ENCODE measurements at places on chromosomes 5 and 9.

- no peak for DNase-seq
These were observed 14.0 kb upstream of the DENND4C start for GRCh38 chr9:19216466-19216865.

DNA sequence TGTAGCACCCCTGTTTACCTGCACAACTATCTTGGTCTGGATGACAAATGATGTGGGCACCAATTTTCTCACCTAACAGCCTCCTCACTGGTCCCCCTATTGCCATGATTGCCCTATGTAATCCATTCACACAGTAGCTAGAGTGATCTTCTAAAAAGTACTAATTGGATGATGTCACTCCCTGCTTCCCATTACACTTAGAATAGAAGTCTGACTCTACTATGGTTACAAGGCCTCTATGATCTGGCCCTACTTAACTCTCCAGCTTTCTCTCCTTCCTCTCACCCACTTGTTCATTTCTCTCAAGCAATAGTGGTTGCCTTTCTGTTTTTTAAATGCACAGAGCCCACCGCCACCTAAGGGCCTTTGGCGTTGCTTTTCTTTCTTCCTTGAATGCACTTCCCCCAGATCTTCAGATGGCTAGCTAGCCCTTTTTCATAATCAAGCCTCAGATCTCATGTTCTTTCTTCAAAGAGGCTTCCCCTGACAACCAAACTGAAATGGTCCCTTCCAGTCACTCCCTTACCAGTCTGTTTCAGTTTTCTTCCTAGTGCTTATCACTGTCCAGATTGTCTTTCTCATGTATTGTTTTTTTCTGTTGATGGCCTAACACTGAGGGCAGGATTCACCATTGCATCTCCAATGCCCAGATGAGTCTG, 8.7 kb downstream of the IGIP start:
- no peak for DNase-seq

GRCh38 chr9:90825586-90825985, 24.0 kb downstream of the SYK start:
- DNase-seq = no peak

DNA sequence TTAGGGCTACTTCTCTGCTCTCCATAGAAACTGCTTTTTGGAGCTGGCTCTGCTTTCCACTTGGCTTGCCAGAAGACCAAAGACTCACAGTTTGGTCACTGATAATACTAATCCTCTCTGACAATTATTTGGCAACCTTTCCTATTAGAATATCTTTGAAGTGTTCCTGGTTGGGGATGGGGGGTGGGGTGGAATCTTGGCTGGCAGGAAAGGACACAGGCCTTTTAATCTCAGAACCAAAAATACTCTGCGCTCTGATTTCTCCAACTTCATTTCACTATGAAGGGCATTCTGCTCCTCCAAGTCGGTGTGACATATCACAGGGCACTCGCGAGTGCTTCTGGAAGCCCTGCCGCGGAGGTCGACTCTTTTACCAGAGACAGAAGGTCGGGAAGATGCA, 1329.0 kb upstream of the WWC1 start:
- no peak for DNase-seq

DNA sequence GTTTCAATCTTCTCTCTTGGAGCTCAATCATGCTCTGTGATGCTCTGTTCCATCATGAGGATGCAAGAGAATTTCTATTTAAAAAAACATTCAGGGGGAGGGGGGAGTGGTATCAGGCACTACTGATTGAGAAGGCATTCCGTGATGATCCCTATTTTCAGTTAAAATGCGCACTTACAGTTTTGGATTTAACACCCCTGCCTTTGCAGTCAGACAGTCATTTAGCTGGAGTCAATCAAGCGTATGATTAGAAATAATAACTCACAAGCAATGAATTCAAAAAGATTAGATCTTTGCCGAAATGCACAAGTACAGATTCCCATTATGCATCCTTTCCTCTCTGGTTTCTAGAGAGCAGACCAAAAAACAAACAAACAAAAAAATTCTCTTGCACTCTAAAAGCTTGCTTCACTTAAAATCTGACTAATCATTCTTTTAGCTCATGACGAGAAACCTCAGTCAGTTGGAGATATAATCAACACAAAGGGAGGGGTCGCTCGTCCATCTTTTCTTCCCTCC, 55.4 kb downstream of the EFNA5 start:
- no peak for DNase-seq

GRCh38 chr5:139633295-139634027, 14.7 kb upstream of the CXXC5 start:
- peak; percentile 52 for DNase-seq

GRCh38 chr9:34518896-34519295, 3.9 kb downstream of the ENHO start:
- DNase-seq = no peak

- DNase-seq = peak; percentile 60
These were observed 1.1 kb downstream of the POMT1 start for GRCh38 chr9:131503626-131504465.

DNA sequence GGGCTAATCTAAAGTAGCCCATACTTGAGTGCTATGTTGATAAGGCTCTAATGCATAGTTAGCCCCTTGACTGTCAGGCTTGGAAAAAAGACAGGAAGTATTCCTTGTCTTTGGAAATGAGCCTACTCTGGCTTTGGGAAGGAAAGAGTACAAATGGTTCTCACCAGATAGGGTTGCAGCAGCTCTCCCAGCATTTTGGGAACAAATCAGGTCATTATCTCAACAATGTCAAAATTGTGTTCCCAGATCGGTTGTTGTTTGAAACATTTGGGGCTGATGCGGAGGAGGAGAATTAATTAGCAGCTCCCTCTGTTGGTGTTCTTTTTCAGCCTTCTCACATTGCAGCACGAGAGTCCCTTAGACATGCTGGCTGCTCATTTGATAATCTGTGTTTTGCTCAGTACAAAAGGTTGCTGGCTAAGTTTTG, 294.7 kb upstream of the DMRT1 start:
- DNase-seq = no peak

DNA sequence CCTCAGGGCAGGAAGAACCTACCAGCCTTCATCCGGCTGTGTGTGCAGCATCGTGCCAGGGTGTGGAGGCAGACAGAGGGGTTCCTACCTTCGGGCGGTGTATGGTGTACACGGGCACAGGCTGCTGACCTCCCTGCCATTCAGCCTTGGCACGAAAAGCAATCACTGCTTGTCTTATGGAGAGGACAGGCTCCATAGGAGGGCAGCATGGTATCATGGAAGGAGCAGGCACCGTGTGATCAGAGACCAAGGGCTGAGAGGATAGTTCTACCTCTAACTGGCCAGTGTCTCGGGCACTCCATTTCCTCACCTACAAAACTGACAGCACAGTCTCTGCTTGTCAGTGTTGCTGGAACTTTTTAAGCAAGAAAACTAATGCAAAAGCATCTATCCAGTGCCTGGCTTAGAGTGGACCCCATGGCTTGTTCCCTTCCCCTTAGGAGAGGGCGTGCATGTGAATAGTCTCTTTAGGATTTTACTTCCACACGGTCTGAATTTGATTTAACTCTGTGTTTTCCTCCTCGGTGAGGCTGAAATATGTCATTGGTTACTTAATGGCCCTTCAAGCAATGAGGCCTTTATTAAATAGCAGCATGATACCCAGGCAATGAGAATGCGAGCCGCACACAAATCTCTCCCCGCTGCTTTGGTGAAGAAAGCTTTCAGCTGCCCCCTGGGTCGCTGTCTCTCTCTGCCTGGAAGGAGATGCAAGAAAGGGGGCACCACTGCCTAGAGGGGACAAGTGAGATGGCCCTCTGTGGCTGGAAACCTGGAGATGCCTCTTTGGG, 22.2 kb downstream of the TTLL11 start:
- no peak for DNase-seq

DNA sequence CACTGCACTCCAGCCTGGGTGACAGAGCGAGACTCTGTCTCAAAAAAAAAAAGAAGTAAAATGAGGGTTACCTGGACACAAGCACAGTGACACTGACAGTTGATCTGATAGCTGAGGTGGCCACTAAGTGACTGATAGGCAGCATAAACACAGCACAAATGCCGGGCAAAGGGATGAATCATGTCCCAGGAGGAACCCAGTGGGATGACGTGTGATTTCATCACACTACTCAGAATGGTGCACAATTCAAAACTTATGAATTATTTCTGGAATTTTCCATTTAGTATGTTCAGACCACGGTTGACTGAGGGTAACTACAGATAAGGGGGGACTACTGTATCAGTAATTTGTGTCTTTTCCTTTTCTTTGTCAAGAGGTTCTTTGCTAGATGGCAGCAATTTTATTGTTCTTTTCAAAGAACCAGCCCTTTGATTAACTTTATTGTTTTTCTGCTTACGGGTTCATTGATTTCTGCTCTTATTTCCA, 34.3 kb upstream of the RNF130 start:
- no peak for DNase-seq

DNA sequence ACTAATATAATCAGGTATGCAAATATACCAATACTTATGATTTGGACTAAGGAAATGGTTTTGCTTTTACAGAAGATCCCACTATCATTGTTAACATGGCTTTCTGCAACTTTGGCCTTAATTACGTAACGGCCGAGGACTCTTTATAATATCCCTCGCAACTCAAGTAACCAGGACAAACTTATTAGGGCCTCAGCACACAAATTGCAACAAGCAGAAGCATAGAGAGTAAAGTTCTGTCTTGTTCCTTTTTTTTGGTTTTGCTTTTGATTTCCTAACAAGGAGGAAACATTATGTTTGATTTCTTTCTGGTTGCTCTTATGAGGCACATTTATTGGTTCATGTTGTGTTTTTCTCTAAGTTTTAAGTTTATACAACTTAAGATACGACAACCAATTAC, 60.4 kb downstream of the RORB start:
- no peak for DNase-seq

DNA sequence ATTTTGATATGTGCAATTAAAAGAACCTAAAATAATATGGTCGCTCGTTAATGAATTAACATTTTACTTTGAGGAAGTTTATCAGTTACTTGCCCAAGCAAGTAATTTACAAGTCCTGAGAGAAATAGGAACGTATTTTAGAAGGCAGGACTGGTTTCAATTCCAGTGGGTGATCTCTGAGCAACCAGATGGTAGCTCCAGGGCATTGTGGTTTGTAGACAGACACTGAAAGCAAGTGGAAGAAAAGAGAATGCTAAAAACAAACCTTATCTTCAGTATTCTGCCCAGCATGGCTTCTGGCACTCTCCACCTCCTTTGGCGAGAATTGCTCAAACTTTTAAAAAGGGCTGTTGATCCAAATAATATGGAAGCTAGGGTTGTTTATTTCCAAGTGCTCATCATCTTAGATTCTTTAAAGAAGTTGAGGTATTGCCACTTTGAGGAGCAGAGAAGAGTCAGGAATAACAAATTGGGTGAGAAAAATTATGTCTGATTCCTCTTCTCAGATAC, 31.8 kb upstream of the ERAP2 start:
- DNase-seq = no peak

DNA sequence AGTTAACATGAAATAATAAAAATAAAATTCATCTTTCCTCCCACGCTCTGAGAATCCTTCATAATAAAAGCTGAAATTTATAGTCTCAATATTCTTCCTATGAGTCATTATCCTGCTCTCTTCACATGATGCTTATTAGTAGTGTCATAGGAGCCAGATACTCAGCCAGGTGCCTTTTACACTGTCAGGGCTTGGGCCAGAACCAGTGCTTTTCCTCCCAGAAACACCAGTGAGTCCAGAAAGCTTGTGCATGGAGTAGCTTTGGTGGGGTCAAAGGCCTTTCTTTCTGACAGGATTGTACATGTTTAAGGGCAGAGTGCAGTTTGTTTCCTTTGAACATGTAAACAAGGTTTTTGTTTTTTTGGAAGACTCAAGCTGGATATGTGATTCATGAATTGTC, 6.8 kb downstream of the LSM11 start:
- DNase-seq = no peak

DNA sequence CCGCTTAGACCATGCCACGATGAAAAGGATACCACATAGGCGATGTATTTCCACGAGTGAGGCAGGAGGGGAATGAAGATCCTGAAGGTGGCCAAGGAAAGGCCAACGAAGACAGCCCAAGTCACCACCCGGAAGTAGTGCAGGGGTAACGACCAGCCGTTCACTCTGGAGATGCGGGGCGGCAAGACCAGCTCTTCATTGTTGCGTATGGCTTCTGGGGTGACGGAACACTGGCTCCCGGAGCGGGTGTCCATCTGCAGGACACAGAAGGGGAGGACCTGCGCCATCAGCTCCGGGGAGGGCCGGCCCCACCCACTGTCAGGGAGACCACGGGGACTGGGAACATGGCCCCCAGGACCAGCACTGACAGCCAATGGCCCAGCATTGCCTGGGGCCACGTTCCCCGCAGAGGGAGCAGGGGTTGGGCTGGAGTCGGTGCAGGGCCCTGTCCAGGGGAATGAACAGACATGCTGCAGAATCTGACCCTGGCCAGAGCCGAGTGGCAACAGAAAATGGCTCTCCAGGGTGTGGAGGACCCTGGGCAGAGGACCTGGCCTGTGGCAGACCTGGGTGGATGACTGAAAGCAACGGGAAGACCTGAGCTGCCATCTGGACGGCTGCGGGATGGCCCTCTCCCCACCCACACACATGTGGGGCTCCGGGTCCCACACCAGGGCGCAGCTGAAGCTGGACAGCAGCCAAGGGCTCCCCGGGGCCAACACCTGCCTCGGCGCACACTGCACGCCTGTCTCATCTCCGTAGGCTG, 17.7 kb downstream of the ZDHHC11B start:
- DNase-seq = no peak

DNA sequence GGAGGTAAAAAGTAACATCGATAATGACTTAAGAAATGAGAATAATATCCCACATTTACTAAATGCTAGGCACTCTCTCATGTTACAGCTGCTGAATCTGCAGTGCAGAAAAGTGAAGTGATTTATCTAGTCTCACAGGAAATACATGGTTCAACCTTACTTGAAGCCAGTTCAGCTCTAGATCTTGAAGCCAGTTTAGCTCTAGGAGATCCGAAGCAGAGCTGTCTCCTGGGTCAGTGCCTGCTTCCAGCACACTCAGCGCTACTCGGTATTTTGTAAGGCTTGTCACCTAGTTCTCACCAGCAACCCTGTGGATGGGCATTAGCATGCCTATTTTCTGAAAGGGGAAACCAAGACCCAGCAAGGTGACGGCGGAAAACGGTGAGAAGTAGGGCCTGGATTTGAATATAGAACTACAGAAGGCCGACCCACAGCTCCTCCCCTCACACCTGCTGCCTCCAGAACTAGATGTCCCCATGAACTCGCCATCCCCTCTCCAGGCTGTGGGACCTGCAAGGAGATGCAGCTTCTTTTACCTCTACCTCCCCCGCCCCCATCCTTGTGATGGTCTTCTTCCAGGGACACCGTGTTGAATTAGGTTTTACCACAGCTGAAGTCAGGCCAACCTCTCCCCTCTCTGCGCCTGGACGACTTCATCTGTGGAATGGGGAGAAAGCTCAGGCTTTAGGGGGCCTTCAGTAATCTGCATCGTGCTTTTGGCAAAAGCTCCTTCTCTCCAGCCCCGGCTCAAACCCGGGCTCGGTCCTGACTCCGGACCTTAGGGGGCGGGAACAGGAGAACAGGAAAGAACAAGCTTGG, 4.4 kb upstream of the MSX2 start:
- no peak for DNase-seq

- no peak for DNase-seq
These were observed 295.7 kb downstream of the DNAH5 start for GRCh38 chr5:13648822-13649221.

All from stimulated activated CD4-positive, alpha-beta T cell treated with anti-CD3 and anti-CD28 coated beads, TNF-alpha, amount 100 ng/mL, for 24 hours (primary cell).